HepG2 (cell line): ENCODE measurements at places on chromosomes 5 and 9.

GRCh38 chr5:145362266-145362665 lies 472.9 kb downstream of the PRELID2 start:
- no peak overlapping the region for H3K27ac ChIP-seq
- no peaks in the 10 kb centered on the region for H3K36me3 ChIP-seq
- H3K4me3 ChIP-seq: no peak overlapping the region
- H3K4me1 ChIP-seq: no peaks in the 10 kb centered on the region
- DNase-seq: no peak
- H3K27me3 ChIP-seq: no peaks in the 10 kb centered on the region

GRCh38 chr9:129556491-129557191 lies 64.3 kb downstream of the C9orf50 start:
- no peak for DNase-seq
- H3K4me3 ChIP-seq: peak overlapping the region; percentile 8; the same call in 1 of the 2 replicates
- peaks cover 97% of the 10 kb centered on the region for H3K4me1 ChIP-seq
- peak overlapping the region; percentile 95 for H3K27ac ChIP-seq
- H3K36me3 ChIP-seq: no peaks in the 10 kb centered on the region

DNA sequence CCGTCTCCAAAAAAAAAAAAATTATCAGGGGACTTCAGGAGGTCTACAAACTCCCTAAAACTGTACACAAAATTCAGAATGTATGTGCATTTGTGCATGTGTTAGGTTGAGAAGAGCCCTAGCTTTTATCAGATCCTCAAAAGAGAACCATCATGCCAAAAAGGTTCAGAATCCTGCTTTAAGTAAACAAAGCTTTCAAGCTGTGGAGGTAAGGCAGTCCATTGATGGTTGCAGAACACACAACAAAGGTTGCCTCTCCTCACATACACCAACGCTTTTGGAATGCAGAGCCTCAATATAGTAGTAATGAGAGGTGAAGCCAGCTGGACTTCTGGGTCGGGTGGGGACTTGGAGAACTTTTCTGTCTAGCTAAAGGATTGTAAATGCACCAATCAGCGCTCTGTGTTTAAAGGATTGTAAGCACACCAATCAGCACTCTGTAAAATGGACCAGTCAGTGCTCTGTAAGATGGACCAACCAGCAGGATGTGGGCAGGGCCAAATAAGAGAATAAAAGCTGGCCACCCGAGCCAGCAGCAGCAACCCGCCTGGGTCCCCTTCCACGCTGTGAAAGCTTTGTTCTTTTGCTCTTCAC lies 57.9 kb upstream of the RNF38 start:
- no peak overlapping the region for H3K4me3 ChIP-seq
- H3K27ac ChIP-seq: no peak overlapping the region
- no peaks in the 10 kb centered on the region; the same call in 2 of the 3 replicates for H3K36me3 ChIP-seq
- DNase-seq: peak; percentile 70

- H3K27me3 ChIP-seq: peaks cover 7% of the 10 kb centered on the region
- H3K27ac ChIP-seq: no peak overlapping the region
- peak overlapping the region; percentile 48; the same call in 1 of the 2 replicates for H3K4me3 ChIP-seq
- H3K36me3 ChIP-seq: no peaks in the 10 kb centered on the region
- no peak for DNase-seq
Measured at GRCh38 chr5:1009359-1010180, 968 bp downstream of the NKD2 start.

DNA sequence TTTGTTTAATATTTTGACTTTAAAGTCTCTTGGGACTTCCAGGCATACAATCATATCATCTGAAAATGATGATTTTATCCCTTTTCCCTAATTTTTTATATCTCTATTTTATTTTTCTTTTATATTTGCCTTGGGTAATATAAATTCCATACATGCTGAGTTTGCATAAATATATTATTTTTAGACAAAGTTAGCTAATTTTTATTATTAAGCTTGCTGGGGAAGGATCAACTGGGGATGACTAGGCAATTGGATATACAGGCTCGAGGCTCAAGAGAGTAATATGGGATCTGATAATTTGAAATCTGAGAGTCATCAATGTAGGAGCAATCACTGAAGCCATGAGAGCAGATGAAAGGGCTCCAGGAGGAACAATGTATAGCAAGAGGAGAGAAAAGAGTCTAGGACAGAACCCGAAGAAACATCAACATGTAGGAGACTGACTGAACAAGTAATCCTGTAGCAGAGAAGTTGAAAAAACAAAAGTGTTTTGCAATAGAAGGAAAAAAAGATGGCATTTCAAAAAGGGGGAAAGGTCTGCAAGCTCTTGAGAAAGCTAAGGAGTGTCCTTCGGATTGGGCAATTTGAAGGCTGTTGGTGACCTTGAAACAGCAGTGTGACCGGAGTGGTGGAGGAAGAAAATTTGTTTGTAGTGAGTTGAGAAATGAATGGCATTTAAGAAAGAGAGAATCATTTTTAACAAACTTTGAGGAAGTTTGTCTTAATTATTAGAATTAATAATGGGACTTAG lies 17.0 kb upstream of the RHOBTB3 start:
- H3K4me1 ChIP-seq: peaks cover 26% of the 10 kb centered on the region
- no peak overlapping the region for H3K4me3 ChIP-seq
- no peaks in the 10 kb centered on the region for H3K27me3 ChIP-seq
- H3K36me3 ChIP-seq: no peaks in the 10 kb centered on the region
- no peak for DNase-seq

DNA sequence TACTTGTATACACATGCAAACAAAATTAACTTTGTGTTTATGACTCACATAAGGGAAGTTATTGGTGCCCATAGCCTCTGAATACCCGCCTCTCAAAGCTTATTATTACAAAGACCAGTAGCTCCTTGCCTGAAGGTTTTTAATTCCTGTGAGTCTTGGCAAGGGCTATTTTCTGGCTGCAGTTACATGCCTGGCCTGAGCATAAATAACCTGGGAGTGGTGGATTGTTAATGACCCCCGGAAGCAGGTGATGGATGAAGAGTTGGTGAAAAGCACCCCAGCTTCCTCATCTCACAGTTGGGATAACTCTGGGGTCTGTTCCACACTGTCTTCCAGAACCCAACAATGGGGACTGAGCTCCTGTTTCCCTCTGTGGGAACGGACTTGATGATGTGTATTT lies 594.5 kb downstream of the PDE4D start:
- no peak overlapping the region for H3K4me3 ChIP-seq
- no peak for DNase-seq
- H3K27ac ChIP-seq: no peak overlapping the region
- no peaks in the 10 kb centered on the region for H3K36me3 ChIP-seq
- no peaks in the 10 kb centered on the region for H3K27me3 ChIP-seq

- H3K4me3 ChIP-seq: no peak overlapping the region
- H3K27ac ChIP-seq: no peak overlapping the region
- no peaks in the 10 kb centered on the region for H3K36me3 ChIP-seq
- DNase-seq: no peak
Measured at GRCh38 chr5:28499766-28500290, 1461.4 kb upstream of the CDH9 start.

DNA sequence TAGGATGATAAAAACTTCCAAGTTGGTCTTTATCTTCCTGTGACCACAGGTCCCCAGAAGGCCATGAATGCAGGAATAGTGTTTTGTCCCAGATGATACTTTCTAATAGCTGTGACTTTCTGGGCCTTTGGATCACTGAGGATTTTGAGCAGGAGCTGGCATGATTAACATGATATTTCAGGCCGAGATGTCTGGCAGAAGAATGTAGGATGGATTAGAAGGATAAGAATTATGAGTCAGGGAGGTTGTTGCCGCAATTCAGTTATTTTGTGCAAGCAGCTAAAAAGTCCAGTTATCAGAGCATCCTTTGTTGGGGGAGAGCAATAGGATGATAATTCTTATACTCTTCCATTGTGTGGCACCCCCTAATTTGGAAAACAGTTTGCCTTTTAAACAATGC lies 189.7 kb downstream of the PSAT1 start:
- no peak for DNase-seq
- no peak overlapping the region for H3K4me3 ChIP-seq
- H3K4me1 ChIP-seq: no peaks in the 10 kb centered on the region
- no peaks in the 10 kb centered on the region for H3K36me3 ChIP-seq
- H3K27ac ChIP-seq: no peak overlapping the region
- no peaks in the 10 kb centered on the region for H3K27me3 ChIP-seq

DNA sequence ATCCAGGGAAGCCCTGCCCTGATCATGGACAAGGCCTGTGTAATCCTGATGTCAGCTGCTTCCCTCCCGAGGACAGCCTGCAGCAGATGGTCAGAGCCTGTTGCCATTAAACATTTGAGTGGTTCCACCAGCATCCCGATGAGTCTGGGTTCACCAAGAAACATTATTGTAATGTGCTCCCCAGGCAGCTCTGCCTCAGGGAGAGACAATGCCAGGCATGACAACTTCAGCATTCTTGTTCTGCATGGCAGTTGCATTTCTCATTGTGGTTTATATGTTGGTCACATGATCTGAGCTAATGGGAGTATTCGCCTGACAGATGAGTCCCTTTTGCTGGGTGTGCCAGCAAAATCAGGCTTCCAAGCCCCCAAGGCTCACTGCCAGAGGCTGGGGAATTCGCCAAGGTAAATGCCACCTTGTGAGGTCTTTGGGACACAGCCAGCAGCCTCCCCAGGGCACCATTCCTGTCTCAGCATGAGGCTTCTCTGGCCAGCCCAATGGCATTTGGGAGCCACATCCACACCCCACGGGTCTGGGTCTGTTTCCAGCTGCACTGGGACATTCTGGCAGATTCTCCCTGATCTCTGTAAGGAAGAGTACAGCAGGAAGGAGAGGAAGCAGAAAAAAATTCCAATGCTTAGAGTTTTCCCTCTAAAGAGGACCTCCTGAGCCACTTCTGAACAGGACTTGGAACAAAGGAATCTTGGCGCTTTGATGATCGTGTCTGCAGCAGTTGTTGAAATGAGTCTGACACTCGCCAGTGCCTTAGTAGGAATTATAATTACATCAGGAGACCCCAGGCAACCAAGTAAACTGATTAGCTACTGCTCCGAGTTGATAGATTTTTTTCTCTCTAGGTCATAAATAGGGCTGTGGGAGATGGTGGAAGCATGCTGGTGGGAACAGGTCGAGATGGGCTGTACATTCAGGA lies 18.7 kb downstream of the KCNIP1 start:
- H3K36me3 ChIP-seq: no peaks in the 10 kb centered on the region
- peaks cover 3% of the 10 kb centered on the region; the same call in 1 of the 3 replicates for H3K27me3 ChIP-seq
- H3K27ac ChIP-seq: no peak overlapping the region
- no peak for DNase-seq
- no peaks in the 10 kb centered on the region for H3K4me1 ChIP-seq

DNA sequence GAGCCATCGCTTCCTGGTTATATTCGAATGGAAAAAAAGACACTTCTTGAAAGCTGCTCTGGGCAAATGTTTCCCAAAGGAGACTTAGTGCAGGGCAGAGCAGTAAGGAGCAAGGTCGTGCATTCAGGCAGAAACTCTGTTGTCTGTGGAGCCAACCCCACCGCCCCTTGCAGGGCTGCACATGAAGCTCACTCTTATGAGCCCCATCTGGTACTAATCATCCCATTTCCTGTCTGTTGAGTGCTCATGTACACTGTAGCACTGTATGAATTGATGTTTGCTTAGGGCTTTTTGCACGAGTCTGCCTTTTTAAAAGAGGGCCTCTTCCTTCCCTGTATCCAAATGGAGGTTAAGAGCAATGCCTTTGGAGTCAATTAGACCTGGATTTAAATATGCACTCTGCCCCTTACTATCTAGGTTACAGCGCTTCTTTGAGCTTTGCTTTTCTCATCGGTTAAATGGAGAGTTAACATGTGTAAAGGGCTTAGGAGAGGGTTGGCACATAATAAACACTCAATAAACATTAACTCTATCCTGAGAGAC lies 25.4 kb downstream of the HMHB1 start:
- H3K4me1 ChIP-seq: no peaks in the 10 kb centered on the region
- H3K4me3 ChIP-seq: no peak overlapping the region
- no peak overlapping the region for H3K27ac ChIP-seq
- H3K36me3 ChIP-seq: no peaks in the 10 kb centered on the region
- DNase-seq: no peak
- H3K27me3 ChIP-seq: no peaks in the 10 kb centered on the region

- H3K36me3 ChIP-seq: peaks cover 12% of the 10 kb centered on the region
- H3K4me1 ChIP-seq: no peaks in the 10 kb centered on the region
- H3K4me3 ChIP-seq: no peak overlapping the region
- DNase-seq: no peak
Measured at GRCh38 chr9:91221332-91221731, 140.4 kb downstream of the AUH start.

DNA sequence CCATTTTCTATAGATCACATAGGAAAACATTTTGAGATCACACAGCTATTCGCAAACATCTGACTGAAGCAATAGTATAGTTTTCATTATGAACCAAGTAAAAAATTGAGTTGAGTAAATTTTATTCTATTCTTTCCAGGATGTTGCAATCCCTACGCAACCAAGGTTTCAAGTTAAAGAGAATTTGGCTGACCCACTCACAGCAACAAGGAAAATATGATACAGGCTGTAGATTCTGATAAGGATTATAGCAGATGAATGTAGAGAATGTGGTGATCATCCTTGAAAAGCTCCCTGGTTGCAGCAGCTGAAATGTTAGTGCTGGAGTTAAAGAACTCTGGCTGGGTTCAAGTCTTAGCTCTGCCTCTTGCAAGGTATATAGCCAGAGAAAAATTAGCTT lies 4.7 kb downstream of the ABCA1 start:
- peak overlapping the region; percentile 3 for H3K27ac ChIP-seq
- peaks cover 76% of the 10 kb centered on the region for H3K4me1 ChIP-seq
- H3K36me3 ChIP-seq: no peaks in the 10 kb centered on the region
- H3K4me3 ChIP-seq: no peak overlapping the region; the same call in 1 of the 2 replicates
- H3K27me3 ChIP-seq: no peaks in the 10 kb centered on the region; the same call in 2 of the 3 replicates
- DNase-seq: no peak

DNA sequence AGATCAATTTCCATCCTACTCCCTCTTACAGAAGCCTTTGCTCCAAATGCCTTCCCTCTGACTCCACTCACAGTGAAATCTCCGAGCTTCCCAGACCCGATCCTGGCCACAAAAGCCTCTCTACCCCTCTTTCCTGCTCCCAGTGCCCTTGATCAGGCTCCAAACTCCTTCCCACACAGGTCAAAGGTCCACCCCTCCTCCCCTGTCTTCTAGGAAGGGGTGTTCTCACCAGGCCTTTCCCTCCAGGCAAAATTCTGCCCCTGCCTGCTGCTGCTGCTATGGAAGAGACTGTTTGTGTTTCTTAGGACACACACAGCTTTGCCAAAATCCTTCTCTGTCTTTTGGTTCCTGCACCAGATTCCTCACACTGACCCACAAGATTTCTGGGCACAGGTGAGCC lies 85.8 kb upstream of the ALDH1A1 start:
- no peaks in the 10 kb centered on the region for H3K27me3 ChIP-seq
- H3K27ac ChIP-seq: peak overlapping the region; percentile 25
- peak overlapping the region; percentile 43 for H3K4me3 ChIP-seq
- H3K4me1 ChIP-seq: peaks cover 29% of the 10 kb centered on the region
- no peak for DNase-seq
